ENCODE measurements at places on chromosomes 3 and 15. TPM values are rescaled to one million over a fixed set of nuclear protein-coding genes. Genes with fewer than 3 reads are reported as not detected.

Gene TEX9
- 2.5 TPM for total RNA-seq

Gene GPR62
- total RNA-seq, result 0.15 TPM

Gene ANKUB1
- not detected for total RNA-seq

Gene ZNF619
- total RNA-seq, result 7.2 TPM

Gene CHMP2B
- total RNA-seq, result 22.0 TPM

Gene SLC22A14
- not detected for total RNA-seq

Gene ZBBX
- not detected for total RNA-seq

Gene WDR93
- not detected for total RNA-seq

- no peak for DNase-seq
- no peaks in the 10 kb centered on the region for H3K36me3 ChIP-seq
- H3K27ac ChIP-seq, result no peak overlapping the region
- H3K4me1 ChIP-seq, result no peaks in the 10 kb centered on the region
- no peaks in the 10 kb centered on the region for H3K27me3 ChIP-seq
Observed at GRCh38 chr15:87687523-87687870, 569.0 kb downstream of the NTRK3 start.

GRCh38 chr15:42490291-42490670 is 660 bp downstream of the ZNF106 start:
- H3K4me3 ChIP-seq, result peak overlapping the region; percentile 92
- no peaks in the 10 kb centered on the region for H3K36me3 ChIP-seq
- no peaks in the 10 kb centered on the region for H3K27me3 ChIP-seq
- H3K27ac ChIP-seq, result peak overlapping the region; percentile 99

DNA sequence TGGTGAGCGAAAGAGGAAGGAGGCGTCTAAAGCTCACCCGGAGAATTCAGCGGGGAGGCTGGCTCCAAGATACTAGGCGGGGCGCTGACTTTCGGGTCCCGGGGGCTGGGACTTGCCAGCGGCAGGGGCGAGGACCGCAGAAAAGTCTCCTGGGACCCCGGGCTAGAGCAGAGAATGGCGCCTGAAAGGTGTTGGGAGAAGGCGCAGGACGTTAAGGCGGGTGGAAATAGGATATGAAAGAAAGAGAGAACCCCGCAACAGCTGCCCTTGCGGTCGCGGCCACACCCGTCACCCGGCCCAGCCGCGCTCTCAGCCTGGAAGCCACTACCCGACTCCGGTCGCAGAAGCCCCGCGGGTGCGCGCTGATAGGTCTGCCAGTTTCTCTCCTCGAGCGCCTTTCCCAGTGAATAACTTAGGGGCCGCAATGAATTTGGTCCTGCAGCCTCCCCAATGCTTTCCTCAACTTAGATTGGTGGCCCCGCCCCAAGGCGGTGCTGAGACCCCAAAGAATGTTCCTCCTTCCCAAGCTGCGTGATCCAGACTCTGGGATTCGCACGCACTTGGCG is 604 bp downstream of the LTK start:
- DNase-seq, result no peak
- H3K27ac ChIP-seq, result no peak overlapping the region
- H3K4me3 ChIP-seq, result no peak overlapping the region
- no peaks in the 10 kb centered on the region for H3K36me3 ChIP-seq
- H3K4me1 ChIP-seq, result peaks cover 8% of the 10 kb centered on the region

DNA sequence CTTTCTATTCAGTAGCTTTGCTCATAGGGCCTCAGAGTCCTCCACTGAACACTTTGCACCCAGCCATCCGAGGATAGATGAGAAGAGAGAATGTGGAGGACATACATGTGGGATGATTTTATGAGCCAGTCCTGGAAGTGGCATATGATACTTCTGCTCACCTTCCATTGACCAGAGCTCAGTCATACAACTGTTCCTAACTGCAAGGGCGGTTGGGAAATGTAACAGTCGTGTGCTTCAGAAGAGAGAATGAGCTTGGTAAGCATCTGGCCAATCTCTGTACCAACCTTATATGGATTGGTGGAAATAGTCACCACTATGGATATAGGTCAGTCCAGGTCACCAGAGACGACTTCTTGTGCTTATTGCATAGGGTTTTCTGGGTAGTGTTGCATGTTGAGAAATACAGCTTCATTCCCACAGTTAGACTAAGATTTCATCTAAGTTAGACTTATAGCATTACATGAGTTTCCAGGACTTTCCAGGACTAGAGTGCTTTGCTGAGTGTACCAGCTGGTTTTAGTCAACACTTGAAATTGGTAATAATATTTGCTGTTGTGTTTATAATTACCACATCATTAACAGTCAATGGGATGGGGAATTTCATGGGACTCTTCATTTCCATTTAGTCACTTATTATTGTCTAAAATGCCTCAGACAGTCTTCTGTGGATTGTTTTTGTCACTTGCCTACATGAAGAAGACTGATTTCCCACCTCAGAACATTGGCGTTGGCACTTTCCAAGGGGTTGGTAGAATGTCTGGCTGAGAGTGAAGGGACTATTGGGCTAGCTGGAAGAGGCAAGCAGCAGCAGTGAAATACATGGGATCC is 214.5 kb upstream of the ROPN1 start:
- H3K27me3 ChIP-seq, result peaks cover 1% of the 10 kb centered on the region
- no peak overlapping the region for H3K4me3 ChIP-seq
- no peak for DNase-seq
- no peaks in the 10 kb centered on the region for H3K4me1 ChIP-seq
- no peak overlapping the region for H3K27ac ChIP-seq

GRCh38 chr15:40277471-40277870 is 5.4 kb downstream of the ANKRD63 start:
- H3K4me3 ChIP-seq, result no peak overlapping the region
- DNase-seq, result no peak
- H3K27me3 ChIP-seq, result peaks cover 37% of the 10 kb centered on the region
- H3K36me3 ChIP-seq, result no peaks in the 10 kb centered on the region
- H3K4me1 ChIP-seq, result peaks cover 4% of the 10 kb centered on the region

GRCh38 chr3:89300526-89300925 is 193.1 kb downstream of the EPHA3 start:
- H3K4me3 ChIP-seq, result no peak overlapping the region
- DNase-seq, result no peak
- no peak overlapping the region for H3K27ac ChIP-seq
- no peaks in the 10 kb centered on the region for H3K36me3 ChIP-seq
- H3K4me1 ChIP-seq, result no peaks in the 10 kb centered on the region
- no peaks in the 10 kb centered on the region for H3K27me3 ChIP-seq

- no peaks in the 10 kb centered on the region for H3K27me3 ChIP-seq
- no peak for DNase-seq
- H3K4me3 ChIP-seq, result no peak overlapping the region
- no peaks in the 10 kb centered on the region for H3K36me3 ChIP-seq
- H3K27ac ChIP-seq, result no peak overlapping the region
Observed at GRCh38 chr3:143824735-143825385, 23.4 kb downstream of the SLC9A9 start.

GRCh38 chr3:106371221-106371970 is 502.6 kb upstream of the CBLB start:
- no peaks in the 10 kb centered on the region for H3K27me3 ChIP-seq
- H3K27ac ChIP-seq, result no peak overlapping the region
- no peak for DNase-seq
- no peaks in the 10 kb centered on the region for H3K36me3 ChIP-seq

DNA sequence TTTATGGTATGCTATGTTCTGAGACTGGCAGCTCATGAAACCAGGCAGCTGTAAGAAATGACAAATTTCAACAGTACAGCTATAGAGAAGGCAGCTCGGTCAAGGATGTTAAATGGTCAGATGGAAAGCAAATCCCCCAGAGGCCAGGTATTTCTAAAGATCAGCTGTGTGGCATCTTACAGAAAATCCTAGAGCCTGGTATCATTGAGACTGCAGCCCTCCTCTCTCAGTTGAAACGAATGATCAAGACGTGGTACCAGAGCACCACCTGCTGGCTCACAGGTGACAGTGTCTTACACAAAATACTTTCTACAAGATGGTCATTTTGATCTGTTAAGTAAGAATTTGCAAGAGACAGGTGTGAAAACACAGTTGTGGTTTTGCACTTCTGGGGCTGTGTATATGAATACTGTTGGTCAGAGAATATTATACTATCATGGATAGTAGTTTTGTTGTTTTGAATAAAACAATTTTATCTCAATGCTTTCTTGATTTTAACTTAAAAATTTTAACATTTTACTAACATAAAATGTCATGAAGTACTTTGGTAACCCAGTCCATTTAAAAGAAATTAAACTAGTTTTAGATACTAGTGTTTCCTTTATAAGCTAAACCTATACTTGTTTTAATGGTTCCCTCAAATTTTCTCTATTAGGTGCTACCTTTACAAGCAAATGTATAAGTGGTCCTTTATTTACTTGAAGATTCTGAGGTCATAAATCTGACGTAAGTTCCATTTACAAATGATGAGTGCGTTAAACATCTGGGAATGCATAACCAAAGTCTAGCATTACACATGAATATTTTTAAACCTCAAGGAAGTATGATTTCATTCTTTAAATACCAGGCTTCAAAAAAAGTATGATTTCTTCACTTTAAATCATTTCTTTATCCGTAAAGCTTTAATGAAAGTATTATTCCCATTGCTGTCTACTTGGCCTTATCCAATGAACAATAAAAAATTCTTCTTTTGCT is 121.8 kb downstream of the PDZRN3 start:
- no peak overlapping the region for H3K27ac ChIP-seq
- no peak overlapping the region for H3K4me3 ChIP-seq
- no peaks in the 10 kb centered on the region for H3K27me3 ChIP-seq
- H3K4me1 ChIP-seq, result no peaks in the 10 kb centered on the region

GRCh38 chr3:39154280-39155021 is 1.1 kb upstream of the CSRNP1 start:
- H3K36me3 ChIP-seq, result no peaks in the 10 kb centered on the region
- DNase-seq, result no peak
- H3K27me3 ChIP-seq, result no peaks in the 10 kb centered on the region

- no peaks in the 10 kb centered on the region for H3K27me3 ChIP-seq
- H3K4me1 ChIP-seq, result peaks cover 11% of the 10 kb centered on the region
- H3K4me3 ChIP-seq, result no peak overlapping the region
- no peaks in the 10 kb centered on the region for H3K36me3 ChIP-seq
Observed at GRCh38 chr15:42385206-42385979, 26.1 kb downstream of the CAPN3 start.

GRCh38 chr3:195201295-195201694 is 69.7 kb downstream of the XXYLT1 start:
- no peak overlapping the region for H3K27ac ChIP-seq
- H3K27me3 ChIP-seq, result no peaks in the 10 kb centered on the region
- DNase-seq, result no peak
- H3K4me1 ChIP-seq, result peaks cover 48% of the 10 kb centered on the region
- no peak overlapping the region for H3K4me3 ChIP-seq

DNA sequence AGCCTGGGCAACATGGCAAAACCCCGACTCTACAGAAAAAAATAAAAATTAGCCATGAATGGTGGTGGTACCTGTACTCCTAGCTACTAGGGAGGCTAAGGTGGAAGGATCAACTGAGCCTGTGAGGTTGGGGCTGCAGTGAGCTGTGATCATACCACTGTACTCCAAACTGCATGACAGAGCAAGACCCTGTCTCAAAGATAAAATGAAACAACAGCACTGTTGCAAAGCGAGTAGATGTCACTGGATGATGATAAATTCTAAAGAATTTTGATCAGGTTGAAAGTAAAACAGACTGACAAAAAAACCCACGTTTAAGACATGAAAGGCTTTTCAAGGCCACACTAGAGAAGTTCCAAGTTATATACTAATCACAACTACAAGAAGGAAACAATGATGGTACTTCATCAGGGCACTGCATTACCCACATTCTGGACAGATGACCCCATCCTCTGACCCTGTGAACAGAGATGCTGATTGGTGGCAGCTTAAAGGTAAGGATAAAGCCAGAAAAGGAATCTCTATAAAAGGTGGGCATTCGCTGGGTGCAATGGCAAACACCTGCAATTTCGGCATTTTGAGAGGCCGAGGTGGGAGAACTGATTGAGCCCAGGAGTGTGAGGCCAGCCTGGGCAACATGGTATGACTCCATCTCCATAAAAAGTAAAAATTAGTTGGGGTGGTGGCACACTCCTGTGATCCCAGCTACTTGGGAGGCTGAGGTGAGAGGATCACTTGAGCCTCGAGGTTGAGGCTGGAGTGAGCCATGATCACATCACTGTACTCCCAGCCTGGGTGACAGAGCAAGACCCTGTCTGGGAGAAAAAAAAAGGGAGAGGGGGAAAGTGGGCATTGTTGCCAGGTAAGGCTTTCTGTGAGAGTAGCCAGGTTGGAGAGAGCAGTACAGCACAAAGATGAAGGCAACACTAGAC is 59.2 kb downstream of the TBL1XR1 start:
- no peaks in the 10 kb centered on the region for H3K36me3 ChIP-seq
- DNase-seq, result no peak
- peaks cover 8% of the 10 kb centered on the region for H3K4me1 ChIP-seq
- no peak overlapping the region for H3K27ac ChIP-seq
- no peak overlapping the region for H3K4me3 ChIP-seq

DNA sequence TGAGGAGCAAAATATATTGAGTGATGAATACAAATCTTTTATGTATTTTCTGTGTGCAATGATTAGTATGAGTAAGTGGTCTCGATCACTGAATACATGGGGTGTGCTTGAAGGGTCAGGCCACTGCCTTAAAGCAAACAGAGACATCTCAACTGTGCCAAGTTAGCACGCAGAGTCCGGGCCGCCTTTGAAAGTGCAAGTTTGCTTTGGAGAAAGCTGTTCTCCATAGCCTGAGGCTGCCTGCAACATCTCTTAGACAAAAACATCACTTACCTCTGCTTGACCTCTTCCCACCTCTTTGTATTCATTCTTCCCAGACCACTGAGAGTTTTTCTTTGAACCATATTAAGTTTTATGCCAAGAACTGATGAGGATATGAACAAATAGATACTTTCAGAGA is 267.0 kb downstream of the ZBTB20 start:
- H3K36me3 ChIP-seq, result no peaks in the 10 kb centered on the region
- no peak overlapping the region for H3K27ac ChIP-seq
- no peak for DNase-seq

GRCh38 chr15:39593071-39593655 is 12.3 kb downstream of the THBS1 start:
- H3K27ac ChIP-seq, result no peak overlapping the region
- DNase-seq, result peak; percentile 53
- no peaks in the 10 kb centered on the region for H3K27me3 ChIP-seq
- no peaks in the 10 kb centered on the region for H3K4me1 ChIP-seq
- peaks cover 49% of the 10 kb centered on the region for H3K36me3 ChIP-seq
- no peak overlapping the region for H3K4me3 ChIP-seq

DNA sequence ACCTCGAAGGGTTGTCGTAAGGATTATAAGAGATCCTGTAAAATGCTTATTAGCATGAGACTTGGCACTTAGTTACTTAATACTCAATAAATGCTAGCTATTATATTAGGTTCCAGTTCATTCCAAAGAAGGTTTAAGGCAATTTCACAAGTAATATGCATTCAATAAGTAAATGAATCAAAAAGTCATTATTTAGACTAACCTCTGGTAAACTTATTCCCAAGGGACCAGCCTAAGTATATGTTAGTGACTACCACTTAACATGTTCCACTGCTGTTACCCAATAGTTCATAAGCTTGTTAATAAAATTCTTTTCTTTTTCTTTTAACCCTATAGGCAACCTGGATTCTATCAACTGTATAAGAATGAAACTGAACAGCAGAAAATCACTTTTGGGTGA is 5.1 kb downstream of the PDCD10 start:
- H3K4me1 ChIP-seq, result peaks cover 10% of the 10 kb centered on the region
- H3K36me3 ChIP-seq, result no peaks in the 10 kb centered on the region
- no peak for DNase-seq
- no peak overlapping the region for H3K4me3 ChIP-seq
- H3K27me3 ChIP-seq, result no peaks in the 10 kb centered on the region

GRCh38 chr3:143132246-143132980 is 12.8 kb downstream of the CHST2 start:
- no peaks in the 10 kb centered on the region for H3K36me3 ChIP-seq
- peaks cover 18% of the 10 kb centered on the region for H3K4me1 ChIP-seq
- no peaks in the 10 kb centered on the region for H3K27me3 ChIP-seq

- H3K4me3 ChIP-seq, result no peak overlapping the region
- peaks cover 7% of the 10 kb centered on the region for H3K4me1 ChIP-seq
- H3K36me3 ChIP-seq, result no peaks in the 10 kb centered on the region
- H3K27me3 ChIP-seq, result no peaks in the 10 kb centered on the region
Observed at GRCh38 chr15:70153921-70154717, 56.4 kb upstream of the TLE3 start.

Measured in endothelial cell of umbilical vein (primary cell).